ENCODE measurements at places on chromosomes 16 and 17. TPM values are rescaled to one million over a fixed set of nuclear protein-coding genes. Genes with fewer than 3 reads are reported as not detected.

ARHGDIG gene
- not detected for polyA plus RNA-seq

- no peaks in the 10 kb centered on the region for H3K36me3 ChIP-seq
- no peaks in the 10 kb centered on the region for H3K27me3 ChIP-seq
These were observed at the start of gene RNF112 for GRCh38 chr17:19410875-19411620. Gene RNF112 (plus strand): TSS chr17:19411232. CDS start chr17:19411409, 177 bp downstream.

SMIM36 gene
- not detected for polyA plus RNA-seq

DNA sequence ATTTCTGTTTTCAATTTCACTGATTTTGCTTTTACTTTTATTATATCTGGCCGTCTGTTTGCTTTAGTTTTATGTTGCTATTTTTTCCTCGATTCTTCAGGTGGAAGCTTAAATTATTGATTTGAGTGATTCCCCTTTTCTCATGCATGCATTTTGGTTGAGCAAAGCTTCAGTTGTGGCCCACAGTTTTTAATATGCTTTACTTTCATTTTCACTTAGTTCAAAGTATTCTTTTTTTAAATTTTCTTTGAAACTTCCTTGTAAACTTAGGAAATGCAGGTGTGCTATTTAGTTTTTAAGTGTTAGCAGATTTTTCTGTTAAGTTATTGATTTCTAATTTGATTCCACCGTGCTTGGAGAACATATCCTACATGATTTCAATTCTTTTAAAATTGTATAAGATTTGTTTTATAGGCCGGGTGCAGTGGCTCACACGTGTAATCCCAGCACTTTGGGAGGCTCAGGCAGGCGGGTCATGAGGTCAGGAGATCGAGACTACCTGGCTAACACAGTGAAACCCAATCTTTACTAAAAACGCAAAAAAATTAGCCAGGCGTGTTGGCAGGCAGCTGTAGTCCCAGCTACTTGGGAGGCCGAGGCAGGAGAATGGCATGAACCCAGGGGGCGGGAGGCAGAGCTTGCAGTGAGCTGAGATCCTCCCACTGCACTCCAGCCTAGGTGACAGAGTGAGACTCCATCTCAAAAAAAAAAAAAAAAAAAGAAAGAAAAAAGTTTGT lies 531.2 kb downstream of the KIF2B start:
- no peak overlapping the region for H3K27ac ChIP-seq
- H3K4me1 ChIP-seq: no peaks in the 10 kb centered on the region
- H3K36me3 ChIP-seq: no peaks in the 10 kb centered on the region
- H3K4me3 ChIP-seq: no peak overlapping the region
- H3K27me3 ChIP-seq: peaks cover 2% of the 10 kb centered on the region
- DNase-seq: no peak

DNA sequence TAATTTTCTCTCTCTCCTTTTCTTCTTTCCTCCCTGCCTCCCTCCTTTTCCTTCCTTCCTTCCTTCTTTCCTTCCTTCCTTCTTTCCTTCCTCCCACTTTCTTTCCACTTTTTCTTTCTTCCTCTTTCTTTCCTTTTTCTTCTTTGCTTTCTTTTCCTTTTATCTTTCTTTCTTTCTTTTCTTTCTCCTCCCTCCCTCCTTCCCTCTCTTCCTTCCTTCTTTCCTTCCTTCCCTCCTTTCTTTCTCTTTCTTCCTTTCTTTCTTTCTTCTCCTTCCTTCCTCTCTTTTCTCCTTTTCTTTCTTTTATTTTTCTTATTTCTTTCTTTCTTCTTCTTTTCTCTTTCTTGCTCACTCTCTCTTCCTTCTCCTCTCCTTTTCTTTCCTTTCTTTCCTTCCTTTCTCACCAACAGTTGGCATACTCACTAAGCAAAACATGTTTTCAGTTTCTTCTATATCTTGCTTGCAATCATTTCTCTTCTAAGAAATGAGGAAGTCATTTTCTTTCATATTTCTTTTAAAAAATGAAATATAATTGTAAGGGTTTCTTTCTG lies 97.1 kb upstream of the MAF start:
- H3K4me3 ChIP-seq: no peak overlapping the region
- H3K27ac ChIP-seq: no peak overlapping the region
- no peaks in the 10 kb centered on the region for H3K4me1 ChIP-seq
- H3K36me3 ChIP-seq: no peaks in the 10 kb centered on the region
- no peak for DNase-seq

DNA sequence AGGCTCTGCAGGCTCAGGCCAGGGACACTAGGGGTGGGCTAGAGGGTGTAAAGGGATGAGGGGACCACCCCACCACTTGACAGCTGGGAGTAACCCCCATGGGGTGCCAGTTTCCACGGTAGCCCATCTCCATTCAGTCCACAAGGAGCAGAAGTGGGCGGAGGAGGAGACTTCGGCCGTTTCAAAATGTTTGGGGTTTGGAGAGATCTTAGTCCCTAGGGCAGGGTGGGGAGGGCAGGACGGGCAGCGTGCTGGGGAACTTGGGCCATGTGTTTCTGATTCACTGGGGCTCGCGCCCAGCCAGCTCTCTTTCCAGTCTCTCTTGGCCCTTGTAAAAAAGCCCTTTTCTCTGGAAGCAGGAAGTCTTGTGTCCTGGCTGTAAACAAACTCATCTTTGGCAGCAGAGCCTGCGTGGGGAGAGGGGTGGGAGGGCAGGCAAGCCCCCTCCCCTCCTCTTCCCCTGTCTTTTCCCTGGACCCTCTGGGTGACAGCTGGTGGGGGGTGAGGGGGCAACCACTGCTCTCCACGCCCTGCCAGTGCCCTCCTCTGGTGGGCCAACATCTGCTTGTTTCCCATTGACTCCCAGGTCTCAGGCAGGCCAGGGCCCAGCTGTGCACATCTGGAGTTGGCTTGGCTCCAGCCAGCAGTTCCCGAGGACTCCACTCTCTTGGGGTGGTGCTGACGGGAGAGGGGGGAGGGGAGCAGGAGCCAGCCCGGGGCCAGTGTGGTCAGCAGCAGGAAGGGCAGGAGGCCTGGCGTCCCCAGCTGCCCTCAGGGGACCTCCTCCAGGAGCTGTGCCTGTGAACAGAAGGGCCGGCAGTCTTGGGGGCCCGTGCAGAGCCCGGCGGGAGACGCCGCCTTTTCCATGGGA lies 8.1 kb downstream of the CYGB start:
- no peak overlapping the region for H3K4me3 ChIP-seq
- no peak overlapping the region for H3K27ac ChIP-seq
- no peaks in the 10 kb centered on the region for H3K27me3 ChIP-seq
- H3K4me1 ChIP-seq: peaks cover 24% of the 10 kb centered on the region
- DNase-seq: no peak

Data from immature natural killer cell (primary cell).